ENCODE measurements at places on chromosomes 13 and 19. TPM values are rescaled to one million over a fixed set of nuclear protein-coding genes. Genes with fewer than 3 reads are reported as not detected.

The SNAPC2 gene
- total RNA-seq = 34.4 TPM

The CASP14 gene
- not detected for total RNA-seq

The URAD gene
- not detected for total RNA-seq

The ZNF536 gene
- 3.5 TPM for total RNA-seq

The FCAR gene
- not detected for total RNA-seq

The APC2 gene
- total RNA-seq = 1.3 TPM

The KLK8 gene
- total RNA-seq = not detected

The PTPRH gene
- 0.55 TPM for total RNA-seq

The CA11 gene
- total RNA-seq = 38.2 TPM

The SPRED3 gene
- 6.2 TPM for total RNA-seq

The FBXO27 gene
- total RNA-seq = 0.45 TPM

DNA sequence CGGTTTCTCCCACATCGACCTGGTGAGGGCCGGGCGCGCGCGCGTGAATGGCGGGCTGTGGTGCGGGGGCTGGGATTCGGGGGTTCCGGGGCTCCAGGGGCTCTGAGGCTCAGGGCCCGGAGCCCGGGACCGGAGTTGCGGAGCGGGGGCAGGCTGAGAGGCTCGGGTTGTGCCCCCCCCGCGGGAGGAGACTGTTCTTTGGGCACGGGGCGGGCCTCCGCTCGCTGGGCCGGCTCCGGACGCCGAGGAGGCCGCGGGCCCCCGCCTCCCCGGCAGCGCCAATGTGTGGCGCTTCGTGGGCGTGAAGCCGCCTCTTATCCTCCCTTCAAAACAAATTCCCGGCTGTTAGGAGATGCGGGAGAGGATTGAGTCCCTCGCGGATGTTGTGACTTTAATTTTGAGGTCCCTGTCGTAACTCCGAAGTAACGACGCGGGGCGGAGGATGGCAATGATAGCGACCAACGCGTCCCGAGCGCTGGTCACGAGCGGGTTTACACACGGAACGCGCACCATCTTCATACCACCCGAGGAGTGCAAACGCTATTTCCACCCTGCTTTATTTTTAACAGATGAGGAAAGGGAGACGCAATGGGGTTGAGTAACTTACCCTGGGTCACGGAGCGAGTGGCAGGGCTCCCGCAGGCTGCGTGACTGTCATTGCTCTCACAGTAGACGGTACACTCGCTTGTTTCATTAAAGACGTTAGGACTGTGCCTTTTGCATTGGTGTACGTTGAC is 536 bp downstream of the UBA2 start:
- peak; percentile 48 for DNase-seq
- H3K4me3 ChIP-seq = peak overlapping the region; percentile 93
- peaks cover 29% of the 10 kb centered on the region for H3K36me3 ChIP-seq
- peak overlapping the region; percentile 98 for H3K27ac ChIP-seq
- H3K27me3 ChIP-seq = no peaks in the 10 kb centered on the region

- DNase-seq = no peak
- no peaks in the 10 kb centered on the region for H3K36me3 ChIP-seq
- peaks cover 32% of the 10 kb centered on the region for H3K27me3 ChIP-seq
- no peak overlapping the region for H3K27ac ChIP-seq
- no peak overlapping the region for H3K4me3 ChIP-seq
- H3K4me1 ChIP-seq = peaks cover 21% of the 10 kb centered on the region
Observed at GRCh38 chr19:18227781-18228271, 1.6 kb upstream of the PDE4C start.

DNA sequence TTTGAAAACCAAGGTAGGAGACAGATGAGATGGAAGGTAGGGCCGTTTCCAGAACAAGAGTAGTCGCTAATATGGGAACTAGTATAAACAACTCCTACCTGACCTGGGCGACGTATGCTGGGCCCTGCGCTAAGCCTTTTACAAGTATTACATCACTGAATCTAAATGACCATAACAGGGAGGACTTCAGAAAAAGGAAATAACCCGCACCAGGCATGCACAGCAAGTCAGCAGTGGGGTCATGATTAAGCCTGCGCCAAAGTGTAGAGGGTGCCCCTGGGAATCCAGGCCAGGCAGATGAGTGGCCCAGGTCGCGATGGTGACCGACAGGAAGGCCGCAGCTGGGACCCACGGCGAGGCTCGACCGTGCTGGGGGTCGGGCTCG is 613 bp downstream of the ATP13A1 start:
- no peaks in the 10 kb centered on the region for H3K27me3 ChIP-seq
- peaks cover 19% of the 10 kb centered on the region for H3K36me3 ChIP-seq
- DNase-seq = no peak
- peak overlapping the region; percentile 86 for H3K4me3 ChIP-seq
- H3K4me1 ChIP-seq = peaks cover 12% of the 10 kb centered on the region

DNA sequence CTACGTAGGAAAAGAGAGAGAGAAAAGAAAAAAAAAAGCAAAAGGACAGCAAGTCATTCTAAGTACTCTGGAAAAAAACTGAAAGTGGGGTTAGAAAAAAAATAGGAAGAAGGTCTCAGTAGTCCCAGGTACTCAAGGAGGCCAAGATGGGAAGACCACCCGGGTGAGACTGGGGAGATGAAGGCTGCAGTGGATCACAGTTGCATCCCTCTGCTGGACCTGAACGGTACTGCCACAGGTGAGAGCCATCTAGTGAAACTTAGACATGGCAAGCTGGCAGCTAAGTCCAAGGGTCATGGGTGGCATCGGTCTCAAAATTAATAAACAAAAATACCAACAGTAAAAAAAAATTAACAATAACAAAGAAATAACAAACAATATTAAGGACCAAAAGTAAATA is 41.0 kb upstream of the ZNF91 start:
- no peak for DNase-seq
- H3K36me3 ChIP-seq = no peaks in the 10 kb centered on the region
- H3K27me3 ChIP-seq = no peaks in the 10 kb centered on the region
- no peak overlapping the region for H3K27ac ChIP-seq
- H3K4me1 ChIP-seq = no peaks in the 10 kb centered on the region

DNA sequence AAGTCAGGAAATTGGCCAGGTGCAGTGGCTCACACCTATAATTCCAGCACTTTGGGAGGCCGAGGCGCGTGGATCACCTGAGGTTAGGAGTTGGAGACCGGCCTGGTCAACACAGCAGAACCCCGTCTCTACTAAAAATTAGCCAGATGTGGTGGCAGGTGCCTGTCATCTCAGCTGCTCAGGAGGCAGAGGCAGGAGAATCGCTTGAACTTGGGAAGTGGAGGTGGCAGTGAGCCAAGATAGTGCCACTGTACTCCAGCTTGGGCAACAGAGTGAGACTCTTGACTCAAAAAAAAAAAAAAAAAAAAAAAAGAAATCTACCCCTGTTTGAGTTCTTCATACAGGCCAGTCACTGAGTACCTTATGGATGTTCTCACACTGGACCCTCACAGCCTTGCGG is 42.0 kb downstream of the SLC15A1 start:
- H3K36me3 ChIP-seq = no peaks in the 10 kb centered on the region
- no peak for DNase-seq
- H3K4me1 ChIP-seq = no peaks in the 10 kb centered on the region
- no peak overlapping the region for H3K27ac ChIP-seq
- no peaks in the 10 kb centered on the region for H3K27me3 ChIP-seq

GRCh38 chr19:36236304-36236945 is 21.5 kb downstream of the ZNF146 start:
- H3K4me1 ChIP-seq = peaks cover 7% of the 10 kb centered on the region
- no peak overlapping the region for H3K4me3 ChIP-seq
- H3K36me3 ChIP-seq = peaks cover 82% of the 10 kb centered on the region
- no peak for DNase-seq
- H3K27ac ChIP-seq = no peak overlapping the region

DNA sequence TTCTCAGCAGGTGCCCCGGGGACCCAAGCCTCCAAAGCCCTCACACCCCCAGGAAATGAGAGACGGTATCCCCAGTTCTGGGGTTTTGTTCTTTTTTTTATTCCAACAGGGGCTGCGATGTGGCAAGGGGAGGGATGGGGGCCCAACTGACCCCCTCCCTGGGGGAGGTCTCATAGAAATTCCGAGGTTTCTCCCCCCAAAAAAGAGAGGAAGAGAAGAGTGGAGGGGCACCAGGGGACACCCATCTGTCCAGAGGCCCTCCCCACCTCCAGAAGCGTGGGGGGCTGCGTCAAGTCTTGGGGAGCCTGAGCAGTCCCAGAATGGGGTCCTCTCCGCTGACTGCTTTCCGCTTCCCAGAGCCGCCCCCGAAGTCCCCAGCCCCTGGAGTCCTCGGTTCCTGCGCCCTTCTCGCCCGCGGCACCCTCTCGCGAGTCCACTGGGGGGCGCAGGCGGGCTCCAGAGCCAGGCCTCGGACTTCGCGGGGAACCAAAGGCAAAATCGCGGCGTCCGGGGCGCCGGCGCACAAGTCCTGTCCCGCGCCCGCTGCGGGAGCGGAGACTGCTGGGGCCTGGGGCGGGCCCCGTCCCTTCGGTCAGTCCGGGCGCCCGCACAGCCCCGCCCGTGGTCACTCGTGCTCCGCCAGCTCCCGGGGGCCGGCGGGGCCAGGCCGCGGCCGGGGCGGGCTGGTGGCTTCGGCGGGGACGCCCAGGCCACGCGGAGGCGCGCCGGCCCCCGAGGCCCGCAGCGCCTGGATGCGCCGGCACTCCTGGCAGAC is 4.4 kb upstream of the ATP1A3 start:
- DNase-seq = peak; percentile 81
- H3K36me3 ChIP-seq = no peaks in the 10 kb centered on the region
- H3K4me3 ChIP-seq = peak overlapping the region; percentile 21

DNA sequence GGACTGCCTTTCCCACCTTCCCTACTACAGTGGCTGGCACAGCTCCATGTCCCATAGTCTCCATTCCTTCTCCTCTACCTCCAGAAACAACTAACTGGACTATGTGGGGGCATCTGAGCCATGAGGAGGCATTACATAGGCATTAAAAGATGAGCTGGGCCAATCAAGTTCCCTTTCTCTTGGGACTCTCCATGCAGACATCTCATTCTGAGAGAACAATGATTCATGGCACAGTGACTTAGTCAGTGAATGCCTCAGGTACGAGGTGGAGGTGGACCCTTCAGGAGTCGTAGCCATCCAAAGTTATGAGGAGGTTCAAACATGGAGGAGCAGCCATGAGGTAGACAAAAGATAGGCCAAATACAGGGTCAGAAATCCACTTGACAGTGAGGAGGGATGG is 70.0 kb downstream of the GPC6 start:
- H3K4me3 ChIP-seq = no peak overlapping the region
- H3K36me3 ChIP-seq = no peaks in the 10 kb centered on the region
- peaks cover 16% of the 10 kb centered on the region for H3K4me1 ChIP-seq

DNA sequence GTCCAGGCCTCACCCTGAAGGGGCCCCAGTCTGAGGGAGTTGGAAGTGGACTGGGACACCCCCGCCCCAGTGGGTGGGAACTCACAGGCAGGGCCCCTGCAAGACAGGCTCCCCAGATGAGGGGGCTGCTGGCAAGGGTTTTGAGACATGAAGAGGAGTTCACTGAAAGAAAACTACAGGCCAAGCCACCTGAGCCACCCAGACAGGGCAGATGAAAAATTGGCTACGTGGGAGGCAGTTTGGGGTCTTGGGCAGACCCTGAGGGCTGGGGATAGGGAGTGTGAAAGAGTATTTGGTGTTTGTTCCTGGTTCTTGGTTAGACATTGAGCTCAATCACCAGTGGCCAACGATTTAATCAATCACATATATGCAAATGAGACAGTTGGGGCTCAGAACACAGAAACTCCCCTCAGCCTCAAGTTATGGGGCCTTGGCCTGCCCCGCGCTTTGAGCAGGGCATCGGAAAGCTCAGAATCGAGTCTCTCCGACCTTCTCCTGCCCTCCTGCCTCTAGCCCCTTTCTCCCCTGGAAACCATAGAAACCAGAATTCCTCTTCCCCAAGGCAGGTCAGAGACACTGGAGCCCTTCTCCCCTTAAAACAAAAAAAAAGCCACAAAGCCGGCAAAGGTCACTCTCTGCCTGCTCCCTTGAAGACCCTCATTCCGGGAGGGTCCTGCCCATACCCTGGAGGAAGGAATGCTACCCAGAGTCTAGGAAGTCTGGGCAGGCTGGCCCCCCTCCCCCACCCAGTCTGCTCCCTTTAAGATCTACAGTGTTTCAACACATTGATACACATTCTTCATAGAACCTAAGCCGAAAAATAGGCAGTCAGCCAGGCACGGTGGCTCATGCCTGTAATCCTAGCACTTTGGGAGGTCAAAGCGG is 1.3 kb upstream of the ISYNA1 start:
- H3K27me3 ChIP-seq = no peaks in the 10 kb centered on the region
- H3K27ac ChIP-seq = peak overlapping the region; percentile 84
- peaks cover 22% of the 10 kb centered on the region for H3K36me3 ChIP-seq
- H3K4me3 ChIP-seq = no peak overlapping the region
- peak; percentile 78 for DNase-seq

- no peaks in the 10 kb centered on the region for H3K36me3 ChIP-seq
- H3K4me1 ChIP-seq = no peaks in the 10 kb centered on the region
- no peak for DNase-seq
- no peaks in the 10 kb centered on the region for H3K27me3 ChIP-seq
- H3K4me3 ChIP-seq = no peak overlapping the region
- H3K27ac ChIP-seq = no peak overlapping the region
Observed at GRCh38 chr13:21998279-21998990, 327.6 kb downstream of the FGF9 start.

DNA sequence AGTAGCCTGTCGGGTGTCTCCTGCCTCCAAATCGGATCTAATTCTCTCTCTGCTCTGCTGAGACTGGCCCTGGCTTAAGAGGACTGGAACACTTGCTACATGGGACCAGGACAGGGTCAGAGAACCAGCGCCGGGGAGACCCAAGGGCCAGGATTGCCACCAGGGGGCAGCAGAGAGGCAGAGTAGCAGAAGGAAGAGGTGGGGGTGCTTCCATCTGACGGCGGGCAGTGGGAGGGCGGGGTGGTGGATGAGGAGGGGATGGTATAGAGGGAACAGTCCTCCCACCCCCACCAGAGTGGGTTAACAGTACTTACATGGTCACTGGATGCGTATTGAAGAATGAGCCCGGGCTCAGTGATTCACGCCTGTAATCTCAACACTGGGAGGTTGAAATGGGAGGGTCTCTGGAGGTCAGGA is 11.9 kb downstream of the SELENOW start:
- DNase-seq = peak; percentile 83
- no peaks in the 10 kb centered on the region for H3K4me1 ChIP-seq
- no peak overlapping the region for H3K4me3 ChIP-seq
- H3K27me3 ChIP-seq = no peaks in the 10 kb centered on the region
- peaks cover 7% of the 10 kb centered on the region for H3K36me3 ChIP-seq

DNA sequence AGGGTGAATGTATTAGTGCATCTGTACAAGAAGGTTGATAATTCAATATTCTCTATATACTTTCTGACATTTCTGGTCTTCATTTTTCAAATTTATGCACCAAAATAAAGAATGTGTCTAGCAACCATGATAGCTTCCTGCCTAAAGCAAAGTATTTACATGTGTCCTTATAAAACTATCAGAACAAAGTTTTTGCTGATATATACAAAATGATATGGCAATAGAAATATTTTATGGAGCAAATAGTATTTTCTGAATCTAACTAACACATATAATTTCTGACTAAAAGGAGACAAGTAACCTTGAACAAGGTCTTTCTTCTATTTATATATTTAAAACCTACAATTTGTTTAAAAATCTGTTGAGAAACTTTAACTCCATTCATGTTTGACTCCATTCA is 184.9 kb downstream of the DIAPH3 start:
- peaks cover 7% of the 10 kb centered on the region for H3K36me3 ChIP-seq
- peaks cover 41% of the 10 kb centered on the region for H3K4me1 ChIP-seq
- no peak for DNase-seq
- no peak overlapping the region for H3K27ac ChIP-seq

- H3K4me1 ChIP-seq = no peaks in the 10 kb centered on the region
- no peak for DNase-seq
- no peak overlapping the region for H3K27ac ChIP-seq
- H3K36me3 ChIP-seq = no peaks in the 10 kb centered on the region
Observed at GRCh38 chr13:25756912-25757311, 294.9 kb downstream of the SHISA2 start.

- peak; percentile 74 for DNase-seq
- H3K27me3 ChIP-seq = no peaks in the 10 kb centered on the region
- peak overlapping the region; percentile 98 for H3K4me3 ChIP-seq
- no peaks in the 10 kb centered on the region for H3K36me3 ChIP-seq
- H3K4me1 ChIP-seq = peaks cover 46% of the 10 kb centered on the region
Observed at GRCh38 chr13:110307767-110308655, 927 bp downstream of the COL4A2 start.

All from A673 (cell line).